Tongue (tissue), 3 donors: ENCODE measurements at places on chromosomes 6 and 20.

DNA sequence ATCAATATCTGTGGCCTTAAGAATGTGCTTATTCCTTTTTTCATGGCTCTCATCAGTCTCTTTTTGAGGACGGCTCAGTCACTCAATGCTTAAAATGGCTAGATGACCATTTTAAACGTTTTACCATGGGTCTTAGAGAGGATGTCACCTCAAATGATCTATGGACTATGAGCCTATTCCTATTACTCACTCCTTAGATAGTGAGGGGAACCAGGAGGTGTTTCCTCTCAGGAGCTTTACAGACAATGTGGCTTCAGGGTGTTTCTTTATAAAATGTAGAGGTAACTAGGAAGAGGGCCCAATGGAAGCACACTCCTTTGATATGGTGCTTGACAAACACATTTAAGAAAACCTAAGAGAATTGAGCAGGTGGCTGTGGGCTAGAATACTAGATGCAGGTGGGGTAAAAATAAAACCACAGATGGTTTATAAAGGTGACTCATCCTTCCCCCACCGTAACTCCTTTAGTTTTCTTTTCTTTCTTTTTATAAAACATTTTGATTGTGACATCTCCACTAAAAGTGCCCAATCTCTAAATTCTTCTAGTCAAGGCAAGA is 1.5 kb upstream of the TMEM200A start:
- no peak for DNase-seq

DNA sequence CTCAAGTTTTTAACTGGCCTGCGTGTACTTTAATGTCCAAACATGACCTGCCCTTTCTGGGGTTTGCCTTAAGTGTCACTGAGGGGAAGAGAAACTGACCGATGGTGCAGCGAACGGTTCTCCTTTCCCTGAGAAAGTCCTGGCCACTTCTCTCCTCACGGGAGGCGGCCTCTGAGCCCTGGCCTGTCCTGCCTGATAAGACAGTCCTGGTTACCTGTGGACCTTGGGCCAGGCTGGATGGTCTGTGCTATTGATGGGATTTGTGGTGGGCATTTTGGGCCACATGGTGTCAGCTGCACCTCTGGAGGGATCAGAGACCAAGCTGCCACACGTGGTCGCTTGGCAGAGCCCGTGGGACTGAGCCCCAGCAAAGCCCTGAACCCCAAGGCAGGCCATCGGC is 11.6 kb upstream of the NTSR1 start:
- no peak for DNase-seq

- no peak for DNase-seq
Observed at GRCh38 chr20:36645998-36646397, at the start of gene SLA2. TSS of gene SLA2 (minus strand) at chr20:36646196. CDS start at chr20:36641335, 4,861 bp downstream.

GRCh38 chr6:117498159-117498558 is 15.7 kb downstream of the DCBLD1 start:
- DNase-seq = no peak

DNA sequence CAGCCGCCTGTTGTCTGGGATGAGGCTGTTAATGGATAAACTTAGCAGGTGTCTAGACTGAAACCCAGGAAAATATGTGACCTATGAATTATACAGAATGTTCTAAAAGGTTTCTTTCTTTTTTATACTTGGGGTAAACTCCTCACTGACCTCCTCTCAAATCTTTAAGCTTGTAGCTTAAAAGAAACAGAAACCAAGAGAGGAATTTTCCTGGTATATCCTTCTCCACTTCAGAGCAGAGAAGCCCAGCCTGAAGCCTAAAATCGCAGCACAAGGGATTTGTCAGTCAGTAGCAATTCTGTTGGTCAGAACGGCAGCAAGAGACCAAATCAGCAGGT is 99.4 kb upstream of the RIPOR2 start:
- DNase-seq = no peak

GRCh38 chr20:41155261-41155660 is 17.9 kb downstream of the PLCG1 start:
- DNase-seq = peak; percentile 57

DNA sequence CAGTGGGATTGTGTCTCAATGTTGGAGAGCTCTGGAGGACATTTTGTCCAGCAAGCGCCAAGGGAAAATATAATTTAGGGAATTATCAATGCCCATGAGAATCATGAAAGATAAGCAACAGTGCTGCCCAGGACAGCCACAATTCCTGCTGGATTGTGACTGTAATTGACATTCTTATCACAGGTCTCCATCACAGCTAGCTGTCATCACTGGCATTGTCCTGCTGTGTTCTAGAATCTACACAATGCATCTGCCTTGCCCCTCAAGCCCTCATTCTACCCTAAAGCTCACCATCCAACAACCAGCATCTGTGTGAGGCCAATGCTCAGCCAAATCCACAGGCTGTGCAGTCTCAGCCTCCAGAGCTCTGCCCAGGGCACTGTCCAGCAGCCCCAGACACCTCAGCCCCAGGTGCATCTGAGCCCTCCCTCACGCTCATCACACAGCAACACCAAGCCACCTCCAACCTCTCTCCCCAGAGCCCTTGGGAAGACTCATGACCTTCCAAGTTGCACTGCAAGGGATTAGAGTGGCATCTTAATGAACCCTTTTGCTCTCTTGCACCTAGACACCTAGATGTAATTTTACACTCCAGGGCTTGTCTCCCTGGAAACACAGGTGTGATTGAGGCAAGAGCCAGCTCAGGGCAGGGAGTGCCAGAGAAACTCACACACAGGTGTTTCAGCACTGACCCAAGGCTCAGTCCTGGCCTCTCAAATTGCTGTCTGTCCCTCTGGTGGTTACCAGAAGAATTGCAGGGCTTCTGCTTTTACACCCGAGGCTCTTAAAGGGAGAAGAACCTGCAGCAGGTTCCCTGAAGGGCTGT is 85.2 kb upstream of the PHACTR3 start:
- DNase-seq = peak; percentile 61

- DNase-seq = no peak
Observed at GRCh38 chr6:136477548-136477947, 72.7 kb downstream of the MAP7 start.

GRCh38 chr20:49712646-49712995 is 1.1 kb downstream of the B4GALT5 start:
- no peak for DNase-seq

DNA sequence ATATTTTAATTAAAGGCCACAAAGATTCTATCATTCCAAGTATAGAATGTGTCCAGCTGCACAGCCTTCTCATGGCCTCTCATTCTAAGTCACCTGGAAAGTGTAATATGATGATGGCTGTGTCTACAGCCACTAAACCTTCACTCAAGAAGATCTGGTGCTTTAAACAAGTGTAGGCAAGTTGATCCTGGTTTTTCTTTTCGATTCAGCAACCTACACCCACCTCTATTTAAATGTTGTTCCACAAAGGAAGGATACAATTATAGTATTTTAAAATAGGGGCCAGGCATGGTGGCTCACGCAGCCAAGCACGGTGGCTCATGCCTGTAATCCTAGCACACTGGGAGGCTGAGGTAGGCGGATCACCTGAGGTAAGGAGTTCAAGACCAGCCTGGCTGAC is 25.5 kb upstream of the DST start:
- DNase-seq = no peak

- DNase-seq = no peak
Observed at GRCh38 chr20:39155971-39156370, 193.8 kb downstream of the DHX35 start.

DNA sequence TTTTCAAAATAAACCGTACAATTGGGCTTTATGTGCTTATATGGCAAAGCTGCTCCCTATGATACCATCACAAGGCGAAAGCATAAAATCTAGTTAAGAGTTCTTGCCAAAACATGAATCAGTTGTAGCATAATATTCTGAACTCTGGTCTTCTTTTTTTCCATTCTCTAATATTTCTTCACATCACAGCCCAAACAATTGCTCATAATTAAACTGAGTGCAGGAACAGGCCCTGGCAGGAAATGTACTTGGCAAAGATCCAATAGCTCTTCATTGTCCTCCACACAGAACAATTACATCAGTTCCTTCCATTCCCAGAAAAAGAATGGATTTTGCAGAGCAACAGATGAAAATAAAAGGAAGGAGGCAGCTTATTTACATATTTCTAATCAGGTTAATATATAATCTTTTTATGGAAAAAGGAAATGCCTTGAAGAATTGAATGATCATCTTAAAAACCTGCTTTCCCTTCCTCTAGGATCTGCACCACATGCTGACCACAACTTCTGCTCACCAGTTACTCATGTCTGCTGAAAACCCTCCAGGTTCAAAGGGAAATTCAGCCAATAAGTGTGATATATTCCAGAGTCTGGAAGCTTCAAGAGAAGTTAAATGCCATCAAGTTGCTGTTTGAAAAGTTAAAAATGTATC is 123.3 kb upstream of the COL21A1 start:
- DNase-seq = peak; percentile 93

- DNase-seq = no peak
Observed at GRCh38 chr6:133977983-133978895, 25.2 kb downstream of the TBPL1 start.

- DNase-seq = no peak
Observed at GRCh38 chr6:10458287-10458686, 43.4 kb upstream of the TFAP2A start.

- no peak for DNase-seq
Observed at GRCh38 chr6:116714761-116715160, 33.8 kb downstream of the KPNA5 start.

DNA sequence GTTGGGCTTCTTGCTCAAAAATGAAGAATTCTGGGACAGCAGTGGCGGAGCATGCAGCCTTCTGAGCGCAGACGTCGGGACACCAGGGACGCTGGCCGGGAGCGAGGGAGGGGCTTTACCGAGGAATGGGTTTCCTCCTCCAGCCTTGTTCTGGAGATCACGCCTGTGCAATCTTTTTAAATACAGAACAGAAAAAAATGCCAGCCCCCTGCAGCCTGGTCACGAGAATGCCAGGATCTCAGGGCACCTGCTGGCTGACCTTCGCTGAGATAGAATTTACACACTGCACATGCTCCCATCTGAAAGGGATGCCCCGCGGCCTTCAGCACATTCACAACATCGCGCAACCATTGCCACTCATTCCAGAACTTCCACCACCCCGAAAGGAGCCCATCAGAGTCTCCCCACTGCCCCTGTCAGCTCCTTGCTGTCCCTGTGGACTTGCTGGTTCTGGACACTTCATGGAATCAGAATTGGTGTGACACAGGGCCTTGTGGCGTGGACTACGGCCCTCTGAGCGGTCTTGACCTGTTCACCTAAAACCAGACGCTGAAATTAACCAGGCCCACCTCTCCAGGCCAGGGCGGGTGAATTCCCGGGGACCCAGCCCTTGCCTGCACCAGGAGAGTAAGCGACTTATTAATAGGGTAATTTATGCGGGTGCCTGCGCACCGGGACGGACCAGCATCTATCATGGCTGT is 20.6 kb upstream of the BHLHE23 start:
- DNase-seq = no peak

- no peak for DNase-seq
Observed at GRCh38 chr6:34189806-34190503, 44.1 kb upstream of the GRM4 start.

DNA sequence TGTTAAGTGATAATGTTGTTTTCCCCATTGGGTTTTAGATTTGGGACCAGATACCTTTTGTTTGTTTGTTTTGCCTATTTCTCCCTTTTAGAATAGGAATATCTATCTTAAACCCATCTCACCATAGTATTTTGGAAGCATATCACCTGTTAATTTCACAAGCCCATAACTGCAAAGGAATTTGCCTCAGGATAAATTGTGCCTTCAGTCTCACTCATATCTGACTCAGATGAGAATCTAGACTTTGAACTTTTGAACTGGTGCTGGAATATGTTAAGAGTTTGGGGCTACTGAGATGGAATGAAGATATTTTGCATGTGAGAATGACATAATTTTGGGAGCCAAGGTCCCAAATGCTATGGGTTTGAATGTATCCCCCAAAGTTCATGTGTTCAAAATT is 607.4 kb downstream of the HACE1 start:
- no peak for DNase-seq

GRCh38 chr20:23272176-23273029 is 78.2 kb upstream of the NXT1 start:
- DNase-seq = no peak

DNA sequence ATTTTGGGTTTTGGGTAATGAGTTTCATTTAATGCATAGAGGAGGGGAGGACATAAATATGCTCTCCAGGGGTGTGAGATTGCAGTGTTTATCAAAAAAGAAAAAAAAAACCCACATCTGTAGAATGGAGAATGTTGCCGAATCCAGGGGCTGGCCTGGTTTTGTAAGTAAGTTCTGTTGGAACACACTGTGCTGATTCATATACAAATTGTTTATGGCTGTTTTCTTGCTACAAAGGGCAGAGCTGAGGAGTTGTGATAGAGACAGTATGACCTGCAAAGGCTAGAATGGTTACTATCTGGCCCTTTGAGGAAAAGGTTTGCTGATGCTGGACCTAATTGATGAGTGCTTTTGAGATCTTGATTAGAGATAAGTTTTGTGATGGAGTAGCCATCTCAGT is 30.4 kb downstream of the SCAF8 start:
- no peak for DNase-seq

GRCh38 chr6:157285422-157285779 is 37.9 kb downstream of the TMEM242 start:
- no peak for DNase-seq

DNA sequence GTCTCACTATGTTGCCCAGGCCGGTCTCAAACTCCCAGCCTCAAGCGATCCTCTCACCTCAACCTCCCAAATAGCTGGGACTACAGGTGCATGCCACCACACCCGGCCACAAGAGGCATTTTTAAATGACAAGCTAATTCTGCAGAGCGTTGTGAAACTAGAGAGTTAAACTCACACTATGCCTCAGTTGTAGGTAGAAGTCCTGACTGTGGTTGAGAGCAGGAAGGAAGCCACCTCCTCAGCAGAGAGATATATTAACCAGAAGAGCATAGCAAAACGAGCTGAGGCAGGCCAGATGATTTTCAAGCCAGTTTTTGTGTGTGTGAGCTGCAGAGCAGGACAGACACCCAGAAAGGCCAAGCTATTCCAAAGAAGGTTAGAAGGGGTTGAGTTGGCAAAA is 150.3 kb downstream of the MBOAT1 start:
- no peak for DNase-seq

DNA sequence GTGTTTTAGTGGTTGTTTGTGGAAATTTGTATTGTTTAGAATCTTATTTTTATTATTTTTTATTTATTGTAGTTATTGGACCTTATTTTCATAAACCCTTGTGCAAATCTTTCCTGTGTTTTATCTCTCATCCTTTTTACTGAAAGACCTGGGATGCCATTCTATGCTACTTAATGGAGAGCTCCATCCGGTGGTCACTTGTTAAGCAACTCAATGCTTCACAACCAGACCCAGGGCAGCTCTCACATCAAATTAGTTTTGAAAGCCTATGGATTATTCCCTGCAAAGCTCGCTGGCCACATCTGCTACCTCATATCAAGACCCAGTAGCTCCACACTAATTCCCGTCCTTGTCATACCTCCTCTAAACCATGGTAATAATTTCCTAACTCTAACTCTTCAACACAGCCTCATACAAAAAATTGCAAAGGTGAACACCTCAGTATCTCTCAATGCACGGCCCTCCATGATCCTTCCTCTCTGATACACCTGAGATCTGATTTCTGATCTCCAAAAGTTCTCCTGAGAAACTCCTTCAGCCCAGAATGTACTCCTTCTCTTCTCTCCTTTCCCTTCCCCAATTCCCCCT is 296.6 kb upstream of the MANEA start:
- peak; percentile 69 for DNase-seq
